Activated CD4-positive, alpha-beta T cell treated with anti-CD3 and anti-CD28 coated beads, Interleukin-2, Interleukin-6, amounts not matched to agents 100 ng/mL and 50 ng/mL, durations not matched to agents 16 hours and 8 hours (primary cell): ENCODE measurements at places on chromosomes 12 and 14.
A peak's percentile ranks its signal among the peaks of the same experiment; 100 is the strongest.

GRCh38 chr14:51895375-51895774, 35.0 kb downstream of the GNG2 start:
- DNase-seq, result no peak

- no peak for DNase-seq
Measured at GRCh38 chr12:40281791-40282364, 57.1 kb downstream of the LRRK2 start.

- peak; percentile 81 for DNase-seq
Measured at GRCh38 chr14:89365061-89365801, 51.8 kb downstream of the FOXN3 start.

DNA sequence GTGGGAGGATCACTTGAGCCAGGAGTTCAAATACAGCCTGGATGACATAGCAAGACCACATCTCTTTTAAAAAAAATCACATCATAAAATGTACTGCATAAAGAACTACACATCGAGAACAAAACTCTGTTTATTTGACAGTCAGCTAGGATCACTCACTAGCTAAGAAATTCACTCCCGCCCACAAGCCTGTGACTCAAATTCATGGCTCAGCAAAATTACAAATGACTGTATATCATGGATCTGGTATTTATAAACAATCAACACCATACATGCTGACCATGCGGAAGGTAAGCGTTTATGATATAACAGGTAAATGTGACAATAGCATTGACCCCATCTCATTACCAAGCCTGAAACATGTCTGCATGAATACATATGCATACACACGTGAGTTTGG, 206.5 kb downstream of the EFCAB11 start:
- no peak for DNase-seq

DNA sequence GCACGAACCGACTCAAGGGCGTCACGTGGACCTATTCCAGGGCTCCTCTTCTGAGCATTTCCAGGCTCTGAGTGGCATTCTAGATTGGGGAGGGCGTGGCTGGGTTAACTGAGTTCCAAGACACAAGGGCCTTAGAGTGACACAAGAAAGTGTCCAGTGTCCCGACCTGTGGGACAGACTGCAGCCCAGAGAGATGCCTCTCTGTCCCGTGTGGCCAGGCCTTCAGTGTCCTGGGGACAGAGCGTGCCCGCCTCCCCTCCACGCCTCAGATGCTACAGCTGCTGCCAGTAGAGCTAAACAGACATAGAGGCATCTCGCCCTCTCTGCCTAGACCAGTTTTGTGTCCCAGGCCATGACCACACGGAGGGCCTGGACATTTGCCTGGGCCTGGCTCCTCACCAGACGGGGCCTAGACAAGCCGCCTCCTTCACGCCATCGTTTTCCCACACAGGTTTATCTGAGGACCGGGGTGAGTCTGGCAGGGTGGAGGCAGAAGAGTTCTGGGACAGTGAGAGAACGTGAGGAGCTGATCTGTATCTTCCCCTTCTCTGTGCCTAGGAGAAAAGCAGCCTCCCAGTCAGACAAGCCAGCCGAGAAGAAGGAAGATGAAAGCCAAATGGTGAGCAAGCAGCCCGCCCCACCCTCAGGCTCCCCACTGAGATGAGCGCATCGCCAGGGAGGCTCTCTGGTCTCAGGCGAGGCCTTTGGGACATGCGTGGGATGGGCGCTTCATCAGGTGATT, 27.1 kb downstream of the DEGS2 start:
- no peak for DNase-seq

DNA sequence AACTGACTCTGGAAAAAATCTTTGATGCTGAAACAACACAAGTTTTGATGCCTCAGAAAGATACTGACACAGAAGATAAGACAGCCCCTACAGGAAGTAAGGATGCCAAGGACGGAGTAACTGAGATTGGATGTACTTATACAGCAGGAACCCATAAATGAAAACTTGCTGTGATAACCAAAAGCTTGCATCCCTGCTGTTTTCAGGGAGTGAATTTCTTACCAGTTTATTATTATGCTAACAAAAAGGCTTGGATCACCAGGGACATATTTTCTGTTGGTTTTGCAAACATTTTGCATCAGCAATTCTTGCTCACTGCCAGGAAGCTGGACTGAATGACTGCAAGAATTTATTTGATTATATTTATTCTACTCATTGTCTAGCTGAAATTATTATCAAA, 197.7 kb downstream of the NAV3 start:
- no peak for DNase-seq

GRCh38 chr14:32620303-32620702, 291.2 kb downstream of the AKAP6 start:
- DNase-seq, result no peak

DNA sequence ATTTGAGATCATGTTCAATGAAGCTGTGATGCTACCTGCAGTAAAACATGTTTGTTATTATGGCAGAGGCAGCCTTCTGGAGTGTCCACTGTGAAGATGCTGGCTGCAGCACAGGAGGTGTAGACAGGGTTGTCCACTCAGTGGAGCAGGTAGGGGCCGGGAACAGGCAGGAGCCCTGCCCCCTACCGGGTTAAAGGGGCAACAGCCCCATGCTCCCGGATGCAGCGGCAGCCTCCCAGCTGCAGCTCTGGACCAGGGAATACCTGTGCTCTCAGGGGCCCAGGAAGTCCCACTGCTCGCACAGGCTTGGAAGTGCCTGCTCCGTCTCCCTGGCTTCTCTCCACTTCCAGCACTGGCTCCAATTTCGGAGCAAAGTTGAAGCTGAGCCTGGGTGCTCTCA, 401.6 kb downstream of the FOXG1 start:
- DNase-seq, result no peak

DNA sequence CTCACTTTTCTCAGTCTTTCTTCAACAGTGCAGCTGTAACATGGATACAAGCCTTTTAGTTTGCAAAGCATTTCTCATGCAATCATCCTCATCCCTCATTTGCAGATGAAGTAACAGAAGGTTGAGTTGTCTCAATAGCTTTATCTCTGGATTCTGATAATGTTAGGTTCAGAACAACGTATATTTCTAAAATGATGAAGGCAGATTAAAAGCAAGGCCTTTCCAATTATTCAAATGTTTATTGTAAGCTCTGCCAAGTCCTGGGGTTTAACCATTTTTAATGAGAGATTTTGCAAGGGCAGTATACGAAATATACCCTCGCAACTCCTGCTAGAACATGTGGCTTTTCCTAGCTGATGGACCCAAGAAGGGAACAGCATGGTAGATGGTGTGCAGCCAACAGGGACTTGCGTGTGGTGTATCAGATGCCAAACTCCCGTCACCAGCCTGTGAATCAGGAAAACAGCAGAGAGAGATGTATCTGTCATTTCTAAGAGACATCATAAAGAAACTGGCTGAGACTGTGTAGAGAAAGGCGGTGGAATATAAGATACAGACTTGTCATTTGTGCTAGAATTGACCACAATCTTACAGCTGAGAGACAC, 319.7 kb downstream of the MED13L start:
- DNase-seq, result no peak

- no peak for DNase-seq
Measured at GRCh38 chr14:56118611-56119181, 485 bp downstream of the PELI2 start.
